Activated T-helper 1 cell treated with anti-CD3 and anti-CD28 coated beads, Interleukin-2, amount 50 U/mL, for 16 hours (primary cell): ENCODE measurements at places on chromosomes 2 and 18.

DNA sequence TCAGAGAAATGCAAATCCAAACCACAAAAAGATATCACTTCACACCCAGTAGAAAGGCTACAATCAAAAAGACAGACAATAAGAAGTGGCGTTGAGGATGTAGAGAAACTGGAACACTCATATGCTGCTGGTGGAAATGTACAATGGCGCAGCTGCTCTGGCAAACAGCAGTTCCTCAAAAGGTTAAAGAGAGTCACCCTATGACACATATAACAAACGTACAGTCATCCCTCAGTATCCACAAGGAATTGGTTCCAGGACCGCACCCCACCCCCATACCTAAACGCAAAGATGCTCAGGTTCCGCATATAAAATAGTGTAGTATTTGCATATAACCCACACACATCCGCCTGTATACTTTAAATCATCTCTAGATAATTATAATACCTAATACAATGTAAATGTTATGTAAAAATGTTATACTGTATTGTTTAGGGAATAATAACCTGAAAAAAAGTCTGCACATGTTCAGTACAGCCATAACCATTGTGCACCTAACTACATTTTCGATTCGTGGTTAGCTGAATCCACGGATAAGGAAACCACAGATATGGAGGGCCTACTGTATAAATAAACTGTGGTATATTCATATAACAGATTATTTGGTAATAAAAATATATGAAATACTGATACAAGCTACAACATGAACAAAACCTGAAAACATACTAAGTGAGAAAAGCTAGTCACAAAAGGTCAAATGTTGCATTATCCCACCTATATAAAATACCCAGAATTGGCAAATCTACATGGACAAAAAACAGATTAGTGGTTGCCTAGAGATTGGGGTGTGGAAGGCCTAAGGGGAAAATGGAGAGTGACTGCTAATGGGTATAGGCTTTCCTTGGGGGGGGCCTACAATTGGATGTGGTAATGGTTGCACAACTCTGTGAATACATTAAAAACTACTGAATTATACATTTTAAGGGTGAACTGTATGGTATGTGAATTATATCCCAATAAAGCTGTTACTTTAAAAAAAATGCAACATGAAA, 37.5 kb downstream of the UXS1 start:
- no peak for DNase-seq

DNA sequence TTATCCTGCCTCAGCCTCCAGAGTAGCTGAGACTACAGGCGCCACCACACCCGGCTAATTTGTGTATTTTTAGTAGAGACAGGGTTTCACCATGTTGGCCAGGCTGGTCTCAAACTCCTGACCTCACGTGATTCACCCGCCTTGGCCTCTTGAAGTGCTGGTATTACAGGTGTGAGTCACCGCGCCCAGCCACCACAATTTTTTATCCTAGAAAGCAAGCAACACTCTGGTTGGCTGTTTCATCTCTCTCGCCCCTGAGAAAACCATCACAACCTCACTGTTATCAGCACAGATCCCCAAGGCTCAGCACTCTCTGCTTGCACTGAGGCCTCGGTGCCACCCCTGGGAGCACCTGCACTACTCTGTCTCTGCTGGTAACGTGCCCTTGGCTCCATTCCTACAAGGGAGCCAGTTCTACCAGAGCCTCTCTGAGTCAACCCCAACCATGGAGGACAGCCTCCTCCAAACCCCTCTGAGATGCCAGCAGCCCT, 134.8 kb upstream of the AGAP1 start:
- no peak for DNase-seq

- DNase-seq, result no peak
Measured at GRCh38 chr18:68969027-68969426, 171.1 kb downstream of the CCDC102B start.

GRCh38 chr2:236777408-236777807, 207.8 kb downstream of the ACKR3 start:
- DNase-seq, result no peak

DNA sequence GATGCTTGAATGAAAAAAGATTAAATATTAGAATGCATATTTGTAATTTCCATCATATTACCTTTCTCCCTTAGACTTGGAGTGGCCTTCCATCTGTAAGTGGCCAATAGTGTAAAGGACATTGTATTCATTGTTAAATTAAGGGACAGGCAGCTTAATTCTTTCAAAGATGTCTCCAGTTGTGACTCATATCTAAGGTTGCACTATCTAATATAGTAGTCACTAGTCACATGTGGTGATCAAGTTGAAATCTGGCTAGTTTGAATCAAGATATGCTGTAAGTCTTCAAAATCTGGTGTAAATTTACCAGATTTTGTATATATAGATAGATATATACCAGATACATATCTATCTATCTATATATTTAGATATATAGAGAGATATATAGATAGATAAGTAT, 52.4 kb upstream of the AGPS start:
- no peak for DNase-seq
